Epithelial cell of prostate (primary cell): ENCODE measurements at places on chromosomes 6 and 20.
A peak's percentile ranks its signal among the peaks of the same experiment; 100 is the strongest.

- no peak for DNase-seq
Observed at GRCh38 chr6:148559848-148560433, 186.9 kb upstream of the UST start.

DNA sequence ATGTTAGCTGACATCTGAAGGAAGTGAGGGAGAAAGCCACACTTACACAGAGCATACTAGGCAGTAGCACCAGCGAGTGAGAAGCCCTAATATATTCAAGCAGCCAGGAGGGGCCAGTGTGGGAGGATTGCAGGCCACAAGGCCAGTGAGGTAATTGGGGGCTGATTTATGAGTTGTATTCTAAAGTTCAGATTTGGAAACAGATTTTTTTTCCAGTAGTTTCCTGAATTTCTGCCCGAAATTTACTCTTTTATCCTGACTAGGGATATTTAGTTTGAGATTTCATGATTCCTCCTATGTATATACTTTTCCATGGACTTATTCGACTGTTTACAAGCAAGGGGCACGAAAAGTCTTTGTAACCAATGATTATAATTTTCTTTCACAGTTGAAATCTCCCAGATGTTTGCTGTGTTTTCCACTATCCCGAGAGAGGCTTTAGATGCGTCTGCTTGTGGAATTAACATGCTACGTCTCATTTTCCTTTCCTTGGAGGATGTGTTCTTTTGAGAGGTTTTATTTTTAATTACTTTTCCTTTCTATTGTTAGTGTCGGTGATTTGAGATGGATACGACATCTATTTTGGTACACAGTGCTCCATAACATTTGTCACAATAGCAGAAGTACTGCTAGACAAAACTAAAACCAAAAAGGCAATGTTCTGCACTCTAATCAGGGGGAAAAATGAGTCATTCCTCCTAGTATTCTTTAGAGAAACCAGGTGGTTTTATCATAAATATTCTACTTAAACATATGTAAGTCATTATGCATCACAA, 356.3 kb upstream of the HSF2 start:
- no peak for DNase-seq

DNA sequence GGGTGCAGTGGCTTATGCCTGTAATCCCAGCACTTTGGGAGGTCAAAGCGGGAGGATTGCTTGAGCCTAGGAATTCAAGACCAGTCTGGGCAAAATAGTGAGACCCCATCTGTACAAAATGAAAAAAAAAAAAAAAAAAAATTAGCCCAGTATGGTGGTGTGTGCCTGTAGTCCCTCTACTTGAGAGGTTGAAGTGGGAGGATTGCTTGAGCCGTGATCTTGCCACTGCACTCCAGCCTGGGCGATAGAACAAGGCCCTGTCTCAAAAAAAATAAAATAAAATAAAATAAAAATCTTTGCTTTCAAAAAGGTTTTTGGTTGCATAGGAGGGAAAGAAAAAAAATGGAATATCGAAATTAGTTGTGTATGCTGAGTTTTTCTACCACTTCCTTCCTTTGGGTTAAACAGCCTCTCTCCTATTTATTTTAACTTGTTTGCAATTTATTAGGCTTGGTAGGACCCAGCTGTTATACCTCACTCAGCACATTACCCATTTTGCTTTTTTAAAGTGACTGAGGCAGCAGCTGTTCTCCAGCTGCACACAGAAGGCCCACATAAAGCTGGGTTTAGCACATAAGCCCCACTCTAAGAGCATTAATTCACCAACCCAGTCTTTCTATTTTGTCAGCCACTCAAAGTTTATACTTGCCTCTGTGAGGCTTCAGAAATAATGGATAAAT, 152.3 kb downstream of the ZFAND3 start:
- DNase-seq, result no peak

DNA sequence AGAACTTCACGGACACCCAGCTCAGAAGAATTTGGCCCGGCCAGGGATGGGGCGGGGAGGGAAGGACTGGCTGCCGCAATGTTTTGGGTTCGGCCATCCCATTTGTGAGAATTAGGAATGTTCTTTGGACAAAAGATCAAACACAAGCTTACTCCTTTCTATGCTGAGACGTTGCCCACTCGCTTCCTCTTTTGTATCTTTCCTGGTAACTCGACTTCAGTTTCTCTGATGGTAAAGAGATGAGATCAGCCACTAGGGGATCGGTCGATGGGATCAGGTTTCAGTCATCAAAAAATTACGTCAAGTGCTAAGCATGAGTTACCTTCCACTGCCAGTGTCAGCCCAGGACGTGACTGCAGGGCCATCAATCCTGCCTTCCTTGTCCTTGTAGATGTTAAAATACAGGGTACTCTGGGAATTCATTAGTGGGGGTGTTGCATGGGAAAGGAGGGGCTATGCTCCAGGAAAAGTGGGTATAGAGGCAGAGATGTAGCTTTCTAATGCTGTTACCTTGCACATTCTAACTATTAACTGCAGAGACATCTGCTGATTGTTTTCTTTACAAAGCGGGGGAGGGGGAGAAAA, 190.2 kb downstream of the TSHZ2 start:
- DNase-seq, result peak; percentile 56

DNA sequence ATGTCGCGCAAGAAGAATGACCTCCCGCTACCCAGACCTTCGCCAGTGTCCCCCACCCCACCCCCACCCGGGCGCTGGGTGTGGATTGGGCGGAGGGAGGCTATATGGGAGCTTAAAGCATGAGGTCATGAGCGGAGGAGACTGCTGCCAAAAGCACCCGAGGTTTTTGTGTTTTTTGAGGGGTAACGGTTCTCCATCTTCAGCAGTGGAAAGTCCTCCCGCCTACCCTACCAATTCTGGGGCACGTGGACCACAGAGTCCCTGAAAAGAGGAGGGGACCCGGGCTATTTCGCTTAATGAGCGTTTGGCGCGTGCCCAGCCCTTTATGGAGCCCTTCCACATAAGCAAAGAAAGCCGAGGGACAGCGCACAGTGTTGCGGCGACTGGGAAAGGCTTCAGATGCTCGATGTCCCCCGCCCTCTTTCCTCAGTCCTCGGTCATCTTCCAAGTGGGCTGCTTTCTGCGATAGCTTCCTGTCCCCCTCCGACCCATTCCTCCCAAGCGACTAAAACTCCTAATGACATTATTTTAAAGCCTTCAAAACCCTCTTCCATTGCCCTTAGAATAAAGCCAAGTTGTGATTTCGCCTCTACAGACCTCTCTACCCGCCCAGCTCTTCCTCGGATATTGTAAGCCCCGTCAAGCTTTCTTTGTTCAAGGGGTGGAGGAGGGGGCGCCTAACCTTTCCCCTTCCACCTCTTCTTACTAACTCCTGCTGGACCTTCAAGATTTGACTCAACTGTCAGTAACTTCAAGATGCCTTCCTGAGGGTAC, 2.1 kb upstream of the TRERF1 start:
- no peak for DNase-seq

DNA sequence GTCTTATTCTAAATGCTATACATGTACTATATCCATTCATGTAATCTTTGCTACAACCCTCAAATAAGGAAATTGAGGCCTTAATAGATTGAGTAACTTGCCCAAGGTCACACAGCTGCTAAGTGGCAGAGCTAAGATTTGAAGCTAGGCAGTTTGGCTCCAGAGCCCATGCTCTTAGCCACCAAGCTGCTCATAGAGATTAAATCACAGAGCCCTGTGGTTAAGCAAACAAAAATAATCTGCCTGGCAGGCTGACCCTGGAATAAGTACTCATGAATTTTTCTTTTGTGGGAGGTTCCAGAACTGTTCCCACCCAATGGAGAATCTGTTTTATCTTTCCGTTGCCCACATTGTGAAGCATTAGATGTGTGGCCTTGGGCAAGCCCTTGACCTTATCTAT, 7.4 kb downstream of the AAR2 start:
- DNase-seq, result no peak

- DNase-seq, result no peak
Observed at GRCh38 chr6:19838442-19839236, 1.5 kb downstream of the ID4 start.

DNA sequence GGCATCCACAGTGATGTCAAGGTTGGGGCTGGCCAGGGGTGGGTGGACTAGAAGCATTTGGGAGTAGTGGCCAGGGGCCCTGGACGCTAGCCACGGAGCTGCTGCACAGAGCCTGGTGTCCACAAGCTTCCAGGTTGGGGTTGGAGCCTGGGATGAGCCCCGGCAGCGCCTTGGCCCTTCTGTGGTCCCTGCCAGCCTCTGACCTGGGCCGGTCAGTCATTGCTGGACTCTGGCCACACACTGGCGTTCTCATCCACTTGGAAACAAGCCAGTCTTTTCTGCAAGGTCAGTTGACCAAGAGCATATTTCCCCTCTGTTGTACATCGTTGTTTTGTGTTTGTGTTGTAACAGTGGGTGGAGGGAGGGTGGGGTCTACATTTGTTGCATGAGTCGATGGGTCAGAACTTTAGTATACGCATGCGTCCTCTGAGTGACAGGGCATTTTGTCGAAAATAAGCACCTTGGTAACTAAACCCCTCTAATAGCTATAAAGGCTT, 8.4 kb downstream of the PSMA7 start:
- no peak for DNase-seq

GRCh38 chr20:3380228-3381070, 27.0 kb downstream of the DNAAF9 start:
- DNase-seq, result no peak

DNA sequence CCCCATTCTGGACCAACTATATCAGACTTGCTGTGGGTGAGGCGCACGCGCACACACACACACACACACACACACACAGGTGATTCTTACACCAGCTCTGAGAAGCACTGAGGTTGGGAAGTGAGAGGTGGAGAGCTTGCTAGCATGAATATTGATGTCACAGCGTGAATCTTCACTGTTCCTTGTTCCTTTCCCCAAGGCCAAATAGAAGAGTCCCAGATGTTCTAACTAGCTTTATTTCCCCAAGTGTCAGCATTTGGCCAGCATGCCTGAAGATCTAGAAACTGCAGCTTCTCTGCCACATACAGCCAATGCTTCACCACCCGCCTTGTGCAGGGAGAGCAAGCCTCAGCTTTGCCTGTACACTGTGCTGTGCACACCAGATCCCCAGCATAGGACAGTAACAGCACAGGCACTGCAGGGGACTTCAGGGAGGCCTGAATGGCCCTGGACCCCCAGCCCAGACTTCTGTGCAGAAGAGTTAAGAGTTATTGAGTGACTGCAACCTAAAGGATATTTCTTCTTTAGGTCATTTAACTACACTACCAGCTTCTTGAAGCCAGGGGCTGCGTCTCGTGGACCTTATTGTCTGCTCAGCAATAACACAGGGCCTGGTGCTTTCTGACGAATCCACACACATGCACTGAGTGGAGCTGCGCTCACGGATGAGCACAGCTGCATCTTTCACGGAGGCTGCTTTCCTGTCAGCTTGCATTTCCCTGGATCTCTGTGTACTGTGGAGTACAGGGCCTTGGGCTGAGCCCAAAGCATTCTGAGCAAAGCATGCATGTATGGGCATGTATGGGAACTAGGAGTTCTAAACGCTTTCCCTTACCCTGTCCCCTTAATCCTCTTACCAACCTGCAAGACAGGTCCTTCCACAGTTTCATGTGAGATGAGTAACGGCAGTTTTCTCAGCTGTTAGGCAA, 13.9 kb upstream of the CD93 start:
- DNase-seq, result peak; percentile 99

- DNase-seq, result no peak
Observed at GRCh38 chr20:49400904-49401303, 81.6 kb downstream of the KCNB1 start.

GRCh38 chr20:16229813-16230212, 343.4 kb downstream of the KIF16B start:
- DNase-seq, result no peak

DNA sequence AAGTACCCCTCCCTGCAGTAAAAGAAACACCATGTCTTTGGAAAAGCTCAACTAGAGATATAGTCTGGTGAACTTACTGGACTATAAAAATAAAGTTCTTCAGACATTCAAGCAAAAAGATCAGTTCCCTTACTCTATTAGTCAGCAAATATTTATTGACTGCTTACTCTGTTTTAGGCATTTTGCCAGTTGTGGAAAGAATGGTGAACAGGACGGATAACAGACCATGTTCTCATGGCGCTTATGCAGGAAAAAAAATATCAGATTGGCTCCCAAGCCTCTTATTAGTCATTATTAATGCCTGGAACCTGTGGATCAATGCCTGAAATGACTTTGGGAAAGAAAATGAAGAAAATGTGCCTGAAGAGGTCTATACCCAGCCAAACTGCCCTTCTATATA, 282.2 kb upstream of the EPHA7 start:
- no peak for DNase-seq

GRCh38 chr20:21019814-21020658, 86.1 kb downstream of the LINC00237 start:
- no peak for DNase-seq

GRCh38 chr6:115617031-115617430, 443.7 kb downstream of the FRK start:
- no peak for DNase-seq

DNA sequence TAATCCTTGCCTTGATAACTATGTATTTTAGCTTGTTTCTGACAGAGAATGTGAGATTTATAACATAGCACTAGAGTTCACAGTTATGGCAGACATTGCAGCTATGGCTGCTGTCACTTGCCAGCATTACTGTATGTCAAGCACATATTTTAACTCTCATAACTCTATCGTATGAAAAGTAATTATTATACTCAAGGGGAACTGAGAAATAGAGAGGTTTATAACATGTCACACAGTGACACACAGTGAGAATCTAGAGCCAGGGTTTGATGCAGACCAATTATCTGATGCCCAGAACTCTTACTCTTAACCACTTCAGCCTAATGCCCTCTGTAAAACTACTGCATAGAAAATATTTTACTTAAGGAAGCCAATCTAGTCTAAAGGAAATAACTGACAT, 1012.4 kb downstream of the GRIK2 start:
- no peak for DNase-seq

- DNase-seq, result no peak
Observed at GRCh38 chr6:8578006-8578405, 142.7 kb upstream of the SLC35B3 start.

DNA sequence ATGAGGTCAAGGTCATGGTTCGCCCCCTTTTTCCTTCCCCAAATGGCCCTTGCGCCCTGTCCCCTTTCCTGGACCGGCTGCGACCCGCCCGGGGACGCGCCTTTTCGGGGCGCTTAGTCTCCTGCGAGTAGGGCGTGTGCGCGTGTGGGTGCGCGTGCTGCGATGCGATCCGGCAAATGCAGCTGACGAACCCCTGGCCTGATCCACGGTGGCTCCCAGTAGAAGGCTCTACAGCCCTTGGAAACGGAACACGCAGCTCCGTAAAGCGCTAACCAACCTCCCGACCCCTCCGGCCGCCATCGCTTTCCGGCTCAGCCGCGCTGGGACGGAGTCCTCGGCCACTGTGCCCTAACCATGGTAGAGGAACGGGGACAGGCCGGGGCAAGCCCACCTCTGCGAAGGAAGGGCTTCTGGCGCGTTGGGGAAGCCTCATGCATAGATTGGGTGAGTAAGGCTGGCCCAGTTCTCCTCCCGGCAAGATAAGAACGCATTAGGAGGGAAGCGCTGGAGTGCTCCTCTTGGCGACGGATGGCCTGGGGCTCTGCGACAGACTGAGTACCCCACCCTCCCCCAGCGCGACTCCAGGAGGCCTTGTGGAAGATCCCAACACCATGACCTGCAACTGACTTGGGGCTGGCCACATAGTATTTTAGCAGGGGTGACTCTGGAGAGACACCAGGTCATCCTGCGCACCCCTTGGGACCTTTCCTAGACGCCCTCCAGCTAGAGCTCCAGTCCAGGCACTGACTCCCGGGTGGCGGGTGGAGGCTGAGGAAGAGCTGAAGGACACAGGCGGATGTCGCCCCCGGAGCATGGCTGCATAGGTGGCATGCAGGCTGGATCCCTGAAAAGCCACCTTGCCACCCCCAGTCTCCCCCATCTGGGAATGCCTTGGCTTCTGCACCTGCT, 1.1 kb upstream of the SLC4A11 start:
- DNase-seq, result no peak
